ENCODE measurements at places on chromosomes 11 and 22. TPM values are rescaled to one million over a fixed set of nuclear protein-coding genes. Genes with fewer than 3 reads are reported as not detected.

- H3K4me1 ChIP-seq, result no peaks in the 10 kb centered on the region
- H3K27me3 ChIP-seq, result no peaks in the 10 kb centered on the region
- DNase-seq, result no peak
- no peaks in the 10 kb centered on the region for H3K36me3 ChIP-seq
- no peak overlapping the region for H3K4me3 ChIP-seq
- H3K27ac ChIP-seq, result no peak overlapping the region
Measured at GRCh38 chr11:102488208-102488607, 35.6 kb upstream of the TMEM123 start.

Gene ZNF214
- total RNA-seq, result not detected

- no peak for DNase-seq
- no peaks in the 10 kb centered on the region for H3K36me3 ChIP-seq
- no peak overlapping the region for H3K4me3 ChIP-seq
Measured at GRCh38 chr11:112610996-112611750, 350.0 kb upstream of the NCAM1 start.

DNA sequence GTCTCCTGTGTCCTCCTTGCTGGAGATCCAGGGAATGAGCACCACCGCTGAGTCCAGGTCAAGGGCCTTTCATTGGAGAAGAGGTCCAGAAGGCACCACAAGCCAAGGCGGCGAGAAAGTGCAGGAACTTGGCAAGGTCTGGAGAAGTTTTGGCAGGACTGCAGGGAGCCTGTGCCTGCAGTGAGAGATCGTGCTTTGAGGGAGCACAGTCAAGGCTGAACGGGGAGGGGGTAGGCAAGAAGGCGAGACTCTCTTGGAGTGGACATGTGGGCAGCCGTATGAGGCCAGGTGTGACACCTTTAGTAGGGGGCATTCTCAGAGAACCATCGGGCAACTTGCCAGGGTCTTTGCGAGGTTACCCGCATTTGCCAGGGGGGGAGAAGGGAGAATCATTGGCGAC lies 30.5 kb downstream of the LRRC10B start:
- no peaks in the 10 kb centered on the region for H3K4me1 ChIP-seq
- H3K36me3 ChIP-seq, result no peaks in the 10 kb centered on the region
- peaks cover 4% of the 10 kb centered on the region for H3K27me3 ChIP-seq
- no peak overlapping the region for H3K4me3 ChIP-seq

- DNase-seq, result no peak
- H3K27me3 ChIP-seq, result no peaks in the 10 kb centered on the region
- H3K36me3 ChIP-seq, result no peaks in the 10 kb centered on the region
- H3K4me3 ChIP-seq, result no peak overlapping the region
Measured at GRCh38 chr11:70532066-70532440, 133.7 kb downstream of the CTTN start.

Gene CST6
- total RNA-seq, result not detected

DNA sequence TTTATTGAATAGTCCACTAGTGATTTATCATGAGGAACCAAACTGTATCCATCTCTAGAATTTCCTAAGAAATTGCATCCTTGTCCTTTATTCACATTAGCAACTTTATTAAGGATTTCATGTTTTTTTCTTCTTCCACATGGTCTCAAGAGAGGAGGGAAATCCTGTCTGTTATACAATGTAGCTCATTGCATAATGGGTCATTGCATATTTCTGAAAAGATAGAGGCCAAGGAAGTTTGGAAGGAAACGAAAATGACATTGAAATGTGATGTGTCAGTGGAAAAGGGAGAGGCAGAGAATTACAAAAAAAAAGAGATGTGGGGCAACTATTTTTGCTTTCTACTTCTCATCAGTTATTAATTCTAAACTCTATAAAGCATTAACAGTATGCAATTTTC lies 353.1 kb downstream of the METTL15 start:
- H3K4me1 ChIP-seq, result no peaks in the 10 kb centered on the region
- no peak overlapping the region for H3K4me3 ChIP-seq
- no peak overlapping the region for H3K27ac ChIP-seq

DNA sequence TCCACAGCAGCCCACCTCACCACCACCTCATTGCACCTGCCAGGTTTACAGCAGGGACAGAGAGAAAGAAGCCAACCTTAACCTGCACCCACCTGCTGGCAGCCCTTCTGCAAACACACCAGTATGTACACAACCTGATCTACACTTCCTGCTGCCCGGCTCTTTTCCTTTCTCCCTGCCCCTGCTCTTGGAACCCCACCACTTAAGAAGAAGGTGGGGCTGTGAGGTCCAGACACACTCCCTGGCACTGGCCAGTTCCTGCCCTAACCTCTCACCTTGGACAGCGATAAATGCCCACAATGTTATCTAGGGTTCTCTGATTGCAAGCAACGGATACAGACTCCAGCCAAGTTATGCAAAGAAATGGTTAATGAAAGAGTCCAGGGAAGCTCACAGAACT lies 10.8 kb upstream of the SLC35C1 start:
- no peak overlapping the region for H3K4me3 ChIP-seq
- no peak overlapping the region for H3K27ac ChIP-seq
- no peaks in the 10 kb centered on the region for H3K27me3 ChIP-seq
- H3K36me3 ChIP-seq, result no peaks in the 10 kb centered on the region

GRCh38 chr11:100716838-100717237 lies 29.8 kb downstream of the ARHGAP42 start:
- H3K36me3 ChIP-seq, result no peaks in the 10 kb centered on the region
- no peak overlapping the region for H3K27ac ChIP-seq
- H3K4me3 ChIP-seq, result no peak overlapping the region
- H3K4me1 ChIP-seq, result no peaks in the 10 kb centered on the region

DNA sequence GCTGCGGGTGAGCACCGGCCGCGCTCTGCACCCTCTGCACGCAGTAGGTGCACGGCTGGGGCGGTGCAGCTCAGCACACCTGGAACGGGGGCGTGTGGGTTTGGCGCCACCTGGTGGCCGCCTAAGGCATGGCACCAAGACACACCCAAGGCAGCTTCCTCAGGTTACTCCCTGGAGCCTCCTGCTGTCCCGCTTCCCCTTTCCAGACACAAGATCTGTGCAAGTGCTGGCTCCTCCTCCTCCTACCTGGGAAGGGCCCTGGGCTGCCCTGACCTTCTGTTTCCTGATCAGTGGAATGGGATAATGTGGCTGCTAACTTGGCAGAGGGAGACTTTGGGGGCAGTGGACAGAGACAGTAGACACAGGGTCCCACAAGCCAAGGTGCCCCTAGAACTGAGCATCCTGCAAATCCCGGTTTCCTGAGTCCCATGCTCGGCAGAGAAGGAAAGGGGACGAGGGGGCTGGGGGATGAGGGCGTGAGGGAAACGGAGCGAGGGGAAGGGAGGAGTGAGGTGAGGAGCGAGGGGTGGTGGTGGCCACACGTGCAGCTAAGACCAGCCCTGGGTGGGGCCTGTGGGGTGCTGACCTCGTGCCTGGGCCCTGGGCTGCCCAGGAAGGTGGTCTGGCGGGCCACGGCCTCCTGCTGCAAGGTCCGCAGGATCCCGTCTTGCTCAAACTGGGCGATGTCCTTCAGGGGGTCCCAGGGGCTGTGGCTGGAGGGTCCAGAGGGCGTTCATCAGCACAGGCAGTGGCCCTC lies 34.8 kb upstream of the CARS1 start:
- H3K4me1 ChIP-seq, result peaks cover 6% of the 10 kb centered on the region
- no peak overlapping the region for H3K4me3 ChIP-seq
- H3K27me3 ChIP-seq, result peaks cover 3% of the 10 kb centered on the region
- H3K36me3 ChIP-seq, result no peaks in the 10 kb centered on the region
- peak; percentile 79 for DNase-seq

DNA sequence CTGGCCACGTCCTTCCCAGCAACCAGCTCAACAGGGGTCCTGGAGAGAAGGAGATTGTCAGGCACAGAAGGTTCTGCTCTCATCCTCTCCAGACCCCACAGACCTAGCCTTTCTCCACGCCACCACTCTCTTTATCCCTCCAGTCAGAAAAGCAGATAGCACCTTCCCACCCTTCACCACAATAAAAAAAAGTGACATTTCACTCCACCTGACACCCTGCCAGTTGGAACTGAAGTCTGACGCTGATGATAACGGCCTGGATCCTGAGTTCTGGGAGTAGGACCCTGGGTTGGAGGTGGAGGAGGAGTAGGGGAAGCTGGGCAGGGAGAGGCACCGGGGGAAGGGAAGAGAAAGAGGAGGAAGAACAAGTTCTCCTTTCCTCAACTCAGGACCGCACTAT lies 127.5 kb upstream of the ANO1 start:
- no peaks in the 10 kb centered on the region for H3K4me1 ChIP-seq
- no peak overlapping the region for H3K4me3 ChIP-seq

- DNase-seq, result no peak
- no peak overlapping the region for H3K27ac ChIP-seq
Measured at GRCh38 chr11:65317025-65317786, 2.5 kb downstream of the CDC42EP2 start.

DNA sequence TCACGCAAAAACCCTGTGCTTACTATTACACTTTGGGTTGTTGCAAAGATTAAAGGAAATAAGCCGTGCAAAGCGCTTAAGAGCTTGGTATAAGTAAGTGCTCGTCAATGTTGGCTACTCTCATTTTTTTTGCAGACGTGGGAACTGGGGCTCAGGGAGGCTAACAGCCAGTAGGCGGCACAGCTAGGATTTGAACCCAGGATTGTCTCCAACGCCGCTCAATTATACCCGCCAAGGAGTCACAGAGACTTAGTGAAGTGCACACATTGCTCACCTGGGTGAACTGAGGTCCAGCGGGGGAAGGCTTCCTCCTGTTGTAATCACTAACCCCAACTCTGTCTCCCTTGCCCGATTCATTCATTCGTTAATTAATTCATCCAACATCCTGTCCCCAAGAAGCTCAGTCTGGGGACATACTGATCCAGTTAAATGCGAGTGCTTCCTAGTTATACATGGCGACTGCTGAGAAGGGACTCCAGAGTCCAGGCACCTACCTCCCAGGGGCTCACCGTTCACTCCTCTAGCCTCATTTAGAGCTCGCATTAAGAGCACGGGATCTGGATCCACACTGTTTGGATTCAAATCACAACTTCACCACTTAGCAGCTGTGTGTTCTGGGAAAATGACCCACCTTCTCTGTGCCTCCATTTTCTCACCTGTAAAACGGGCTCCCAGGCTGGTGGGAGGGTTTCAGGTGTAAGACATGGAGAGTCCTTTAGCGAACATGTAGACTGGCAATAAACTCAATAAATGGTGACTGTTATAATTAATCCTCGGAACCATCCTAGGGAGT lies 838 bp upstream of the MTFP1 start:
- H3K4me3 ChIP-seq, result peak overlapping the region; percentile 74
- peaks cover 53% of the 10 kb centered on the region for H3K4me1 ChIP-seq
- no peaks in the 10 kb centered on the region for H3K27me3 ChIP-seq
- DNase-seq, result no peak
- H3K27ac ChIP-seq, result peak overlapping the region; percentile 70

GRCh38 chr11:849951-850774 lies 7.5 kb downstream of the TSPAN4 start:
- H3K36me3 ChIP-seq, result no peaks in the 10 kb centered on the region
- H3K4me1 ChIP-seq, result peaks cover 16% of the 10 kb centered on the region
- no peak overlapping the region for H3K4me3 ChIP-seq
- no peak for DNase-seq
- H3K27ac ChIP-seq, result no peak overlapping the region

DNA sequence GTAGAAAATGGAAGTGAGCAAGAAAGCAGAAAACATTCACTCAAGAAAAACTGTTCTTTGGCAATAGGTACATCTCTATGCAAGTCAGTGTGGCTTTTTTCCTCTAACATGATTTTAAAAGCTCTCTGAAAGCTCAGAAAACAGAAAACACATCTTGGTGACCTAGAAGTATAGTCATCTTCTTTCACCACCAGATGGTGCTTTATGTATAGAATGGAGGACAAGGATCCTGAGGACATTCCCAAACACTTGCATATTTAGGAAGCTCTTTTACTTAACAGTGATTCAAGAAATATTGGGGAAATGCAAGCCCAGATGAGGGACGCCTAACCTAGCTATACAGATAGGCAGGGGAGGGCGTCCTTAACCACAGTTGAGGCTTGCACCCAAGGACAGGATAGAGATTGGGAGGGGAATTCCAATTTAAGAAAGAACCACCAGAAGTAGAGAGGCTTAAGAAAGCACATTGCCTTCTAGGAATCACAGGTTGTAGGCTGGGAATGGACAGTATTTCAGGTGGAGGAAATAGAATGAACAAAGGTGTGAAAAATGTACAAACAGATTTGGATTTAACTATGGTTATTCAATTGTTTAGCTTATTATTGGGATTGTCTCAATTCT lies 13.8 kb upstream of the CCDC81 start:
- no peak overlapping the region for H3K4me3 ChIP-seq
- no peaks in the 10 kb centered on the region for H3K4me1 ChIP-seq
- H3K27me3 ChIP-seq, result no peaks in the 10 kb centered on the region
- H3K27ac ChIP-seq, result no peak overlapping the region
- no peak for DNase-seq

- no peak overlapping the region for H3K27ac ChIP-seq
- H3K4me1 ChIP-seq, result peaks cover 25% of the 10 kb centered on the region
- peak overlapping the region; percentile 5 for H3K4me3 ChIP-seq
- H3K27me3 ChIP-seq, result no peaks in the 10 kb centered on the region
- no peaks in the 10 kb centered on the region for H3K36me3 ChIP-seq
- no peak for DNase-seq
Measured at GRCh38 chr22:18152519-18152918, 2.5 kb downstream of the USP18 start.

GRCh38 chr11:101721270-101721669 lies 137.5 kb upstream of the TRPC6 start:
- H3K4me3 ChIP-seq, result no peak overlapping the region
- no peak overlapping the region for H3K27ac ChIP-seq
- H3K36me3 ChIP-seq, result no peaks in the 10 kb centered on the region
- H3K27me3 ChIP-seq, result no peaks in the 10 kb centered on the region
- H3K4me1 ChIP-seq, result no peaks in the 10 kb centered on the region
- no peak for DNase-seq
